ENCODE measurements at places on chromosomes 2 and 18.

DNA sequence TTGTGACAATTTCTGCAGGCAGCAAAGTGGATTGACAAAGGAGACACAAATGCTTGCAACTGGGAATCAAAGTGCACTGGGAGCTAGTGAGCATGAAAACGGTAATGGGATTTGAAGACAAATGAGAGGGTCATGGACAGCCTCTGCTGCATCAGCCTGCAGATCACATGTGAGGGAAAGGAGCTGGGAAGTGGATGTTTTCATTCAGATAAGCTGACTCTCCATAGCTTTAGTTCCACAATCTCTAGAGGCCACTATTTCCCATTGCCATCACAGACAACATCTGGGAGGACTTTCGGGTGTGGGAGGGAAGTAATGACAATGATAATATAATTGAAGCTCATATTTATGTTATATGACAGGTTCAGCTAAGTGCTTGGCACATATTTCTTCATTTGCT, 28.4 kb downstream of the ADCYAP1 start:
- DNase-seq = no peak

GRCh38 chr2:17231394-17231965, 286.8 kb downstream of the RAD51AP2 start:
- no peak for DNase-seq

GRCh38 chr2:100422320-100423055, 5.0 kb upstream of the CHST10 start:
- no peak for DNase-seq

- no peak for DNase-seq
Observed at GRCh38 chr2:69781321-69782248, 39.7 kb downstream of the ANXA4 start.

DNA sequence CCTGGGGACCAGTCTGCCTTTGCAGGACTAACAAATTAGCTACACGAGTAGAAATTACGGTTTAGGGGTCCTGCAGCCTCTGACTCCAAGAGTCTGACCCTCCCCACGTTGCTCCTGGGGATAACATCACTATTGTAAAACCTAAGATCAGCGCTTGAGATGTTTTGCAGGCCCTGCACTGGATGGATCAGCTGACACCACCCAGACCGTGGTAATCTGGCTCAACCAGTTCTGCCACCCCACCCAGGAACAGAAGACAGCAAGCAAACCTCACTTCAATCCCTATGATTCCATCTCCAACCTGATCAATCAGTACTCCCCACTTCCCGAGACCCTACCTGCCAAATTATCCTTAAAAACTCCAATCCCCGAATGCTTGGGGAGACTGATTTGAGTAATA, 31.7 kb downstream of the NGEF start:
- DNase-seq = no peak

GRCh38 chr2:65092791-65093190, 36.6 kb downstream of the CEP68 start:
- no peak for DNase-seq

DNA sequence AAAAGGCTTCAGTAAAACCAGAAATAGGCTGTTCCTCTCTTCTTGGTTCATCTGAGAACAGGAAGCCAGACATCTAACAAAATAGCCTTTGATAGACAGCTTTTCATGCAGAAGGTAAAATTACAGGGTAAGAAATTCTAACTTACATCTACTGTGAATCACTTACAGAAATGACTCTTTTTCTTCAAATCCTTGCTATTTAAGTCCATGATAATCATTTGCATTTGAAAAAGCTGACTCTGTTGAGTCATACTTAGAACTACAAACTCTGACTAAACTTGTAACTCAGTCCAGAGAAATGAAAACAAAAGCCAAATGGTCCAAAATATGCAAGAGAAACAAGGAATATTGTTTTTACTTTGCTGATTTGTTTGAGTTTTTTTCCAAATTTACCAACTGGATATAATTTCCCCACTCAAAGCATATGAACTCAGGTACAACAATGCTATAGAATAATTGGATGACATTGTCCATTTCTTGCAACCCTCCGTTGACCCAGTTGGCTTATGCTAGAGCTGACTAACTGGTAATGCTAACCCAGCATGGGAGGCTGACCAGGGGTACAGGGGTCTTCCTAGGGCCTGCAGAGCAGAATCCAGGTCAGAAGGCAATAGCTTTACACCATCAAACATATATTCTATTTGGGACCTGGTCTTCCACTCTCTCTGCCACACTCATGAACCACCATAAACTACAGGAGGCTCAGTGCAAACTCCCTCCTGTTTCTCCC, 18.8 kb upstream of the MREG start:
- no peak for DNase-seq

GRCh38 chr2:191749181-191749540, 71.2 kb downstream of the NABP1 start:
- no peak for DNase-seq

DNA sequence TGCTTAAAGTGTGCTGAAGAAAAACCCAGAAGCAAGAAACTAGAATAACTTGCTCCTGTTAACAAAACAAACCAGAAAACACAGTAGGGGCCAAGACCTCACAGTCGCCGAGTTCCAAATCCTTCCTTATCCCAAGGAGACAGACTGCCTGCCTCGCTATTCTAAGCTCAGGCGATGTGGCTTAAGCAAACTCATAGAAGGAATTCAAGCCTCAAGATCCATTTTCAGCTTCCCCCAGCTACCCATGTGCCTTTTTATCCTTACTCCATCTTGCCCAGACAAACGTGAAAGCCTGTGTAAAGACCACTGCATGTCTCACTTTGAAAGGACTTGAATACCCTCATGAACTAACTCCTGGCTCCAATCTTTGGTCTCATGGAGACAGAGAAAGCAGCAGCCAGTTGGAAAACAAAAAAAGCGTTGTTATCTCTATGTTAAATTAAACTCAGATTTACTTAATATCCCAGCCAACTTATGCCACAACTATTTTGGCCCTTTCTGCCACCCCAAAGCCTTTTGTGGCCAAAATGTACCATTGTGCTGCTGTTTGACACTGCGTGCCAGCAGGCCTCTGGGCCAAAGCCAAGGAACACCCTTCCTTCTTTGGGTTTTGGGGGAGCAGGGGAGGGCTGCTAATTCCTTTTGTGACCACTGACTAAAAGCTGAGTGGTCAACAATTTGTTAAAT, 123.2 kb upstream of the FZD5 start:
- no peak for DNase-seq

DNA sequence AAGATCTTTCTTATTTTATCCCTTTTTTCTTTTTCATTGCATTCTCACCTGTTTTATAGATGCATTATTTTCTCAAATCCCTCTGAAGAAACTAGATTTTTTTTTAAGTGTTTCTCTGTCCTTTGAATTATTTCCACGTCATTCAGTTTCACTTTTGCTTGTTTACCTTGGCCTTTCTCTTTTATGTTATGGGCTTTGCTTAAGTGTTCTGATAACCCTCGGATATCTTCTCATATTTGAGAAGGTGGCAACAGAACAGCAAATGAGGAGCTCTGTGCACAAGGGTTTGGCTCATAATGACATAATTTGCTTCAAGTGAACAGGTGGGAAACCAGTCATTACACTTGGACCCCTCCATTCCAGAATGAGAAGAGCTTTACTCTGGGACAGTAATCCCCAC, 111.9 kb downstream of the C1D start:
- no peak for DNase-seq

DNA sequence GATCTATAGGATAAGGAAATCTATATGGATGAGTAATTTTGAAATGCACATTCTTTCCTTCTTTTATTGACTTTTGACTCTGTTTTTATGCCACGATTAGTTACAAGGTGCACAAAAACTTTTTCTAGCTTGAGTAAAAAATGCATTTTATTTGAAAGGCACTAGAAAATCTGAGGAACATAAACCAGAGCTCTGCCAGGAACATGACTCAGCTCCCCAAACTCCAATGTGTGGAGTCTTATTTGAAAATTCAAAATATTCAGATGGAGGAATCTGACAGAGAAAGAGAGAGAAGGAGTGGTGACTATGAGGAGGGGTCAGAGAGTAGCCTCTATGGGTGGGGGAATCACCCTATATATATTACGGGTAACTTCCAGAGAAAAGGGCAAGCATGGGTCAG, 231.0 kb downstream of the DCC start:
- DNase-seq = no peak

DNA sequence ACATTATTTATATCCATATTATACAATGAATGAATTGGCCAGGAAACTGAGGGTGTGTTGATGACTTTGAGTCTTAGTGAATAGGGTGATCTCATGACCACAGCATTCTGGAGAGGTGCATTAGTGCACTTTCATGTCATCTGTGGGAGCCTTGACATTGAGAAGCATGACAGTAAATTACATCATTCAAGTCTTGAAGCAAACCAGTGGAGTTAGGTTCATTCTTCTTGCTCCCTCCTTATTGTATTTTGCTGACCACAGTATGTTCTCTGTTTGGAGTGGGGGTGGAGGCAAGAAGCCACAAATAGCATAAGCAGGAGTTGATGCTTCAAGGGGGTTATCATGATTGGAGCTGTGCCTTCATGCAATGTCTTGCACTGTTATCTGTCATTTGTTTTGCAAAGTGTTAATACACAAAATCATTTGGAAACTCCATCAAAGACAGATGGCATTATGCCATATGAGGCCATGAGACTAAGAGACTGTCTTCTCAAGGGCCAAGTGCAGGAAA, 680.2 kb downstream of the NYAP2 start:
- DNase-seq = no peak

DNA sequence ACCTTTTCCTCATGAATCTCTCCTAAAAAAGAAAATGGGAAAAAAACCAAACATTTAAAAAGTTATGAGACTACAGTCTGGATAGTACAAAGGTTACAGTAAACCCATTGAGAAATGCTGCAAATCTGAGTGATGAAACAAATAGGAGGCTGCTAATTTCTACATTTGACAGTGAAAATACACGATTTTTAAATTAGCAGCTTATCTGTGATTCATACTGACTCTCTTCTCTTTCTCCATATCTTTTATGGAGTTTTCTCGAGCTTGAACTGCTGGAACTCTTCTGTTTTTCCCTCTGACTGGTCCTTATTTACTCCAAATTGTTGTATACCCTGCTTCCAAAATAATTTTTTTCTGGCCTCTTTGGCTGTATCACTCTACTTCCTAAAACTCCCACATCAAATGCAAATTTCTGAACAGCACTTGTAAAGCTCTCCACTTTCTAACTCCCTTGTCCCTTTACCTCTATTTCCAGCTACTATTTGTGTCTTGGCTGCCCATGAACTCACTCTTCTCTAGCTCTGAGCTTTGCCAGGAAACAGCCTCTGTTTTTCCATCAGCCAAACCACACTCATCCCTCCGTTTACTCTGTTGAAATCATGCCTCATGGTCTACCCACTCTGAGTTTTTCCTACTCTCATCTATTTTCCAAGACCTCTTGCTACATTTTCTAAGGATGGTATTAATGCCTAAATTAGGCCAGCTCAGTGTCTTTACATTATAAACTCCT, 73.7 kb downstream of the RBMS1 start:
- no peak for DNase-seq

DNA sequence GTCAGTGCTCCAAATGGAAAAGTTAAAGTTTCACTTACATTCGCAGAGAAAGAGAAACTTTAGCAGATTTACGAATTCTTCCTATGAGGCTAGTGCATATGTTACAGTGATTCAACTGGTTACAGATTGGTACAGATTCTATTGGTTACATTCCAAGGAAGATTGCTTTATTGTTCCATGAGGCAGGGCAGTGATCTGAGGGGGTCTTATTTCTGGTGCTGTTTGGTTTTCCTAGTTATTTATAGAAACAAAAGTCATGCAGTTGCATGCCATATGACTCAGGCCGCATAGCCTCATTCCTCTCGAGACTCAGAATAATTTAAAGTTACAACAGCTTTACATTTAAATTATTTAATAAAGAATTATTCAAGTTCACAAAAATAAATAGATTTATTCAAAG, 385.4 kb upstream of the SYT4 start:
- DNase-seq = no peak

DNA sequence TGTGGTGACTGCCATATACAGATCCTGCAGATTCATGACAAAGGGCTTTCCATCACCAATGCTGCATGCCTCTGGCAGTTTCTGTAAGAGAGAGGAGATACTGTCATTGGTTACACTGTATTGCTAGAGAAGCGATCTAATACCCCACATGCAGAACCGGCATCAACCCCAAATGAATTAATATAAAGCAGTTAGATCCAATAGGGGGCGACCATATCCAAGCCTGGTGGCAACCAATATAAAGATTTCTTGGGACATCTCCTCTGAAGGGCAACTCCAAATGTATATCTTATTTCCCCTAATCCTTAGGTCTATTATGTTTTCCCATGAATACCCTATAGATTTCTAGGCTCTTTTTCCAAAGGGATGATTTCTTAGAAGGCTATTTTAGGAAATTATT, 17.4 kb upstream of the IHH start:
- DNase-seq = no peak
